GM12891 (cell line): ENCODE measurements at places on chromosomes 1 and 21.
A peak's percentile ranks its signal among the peaks of the same experiment; 100 is the strongest.

- DNase-seq = no peak
These were observed 32.8 kb upstream of the ABCD3 start for GRCh38 chr1:94385308-94385929.

GRCh38 chr1:184610876-184611595, 143.6 kb downstream of the EDEM3 start:
- DNase-seq = no peak

DNA sequence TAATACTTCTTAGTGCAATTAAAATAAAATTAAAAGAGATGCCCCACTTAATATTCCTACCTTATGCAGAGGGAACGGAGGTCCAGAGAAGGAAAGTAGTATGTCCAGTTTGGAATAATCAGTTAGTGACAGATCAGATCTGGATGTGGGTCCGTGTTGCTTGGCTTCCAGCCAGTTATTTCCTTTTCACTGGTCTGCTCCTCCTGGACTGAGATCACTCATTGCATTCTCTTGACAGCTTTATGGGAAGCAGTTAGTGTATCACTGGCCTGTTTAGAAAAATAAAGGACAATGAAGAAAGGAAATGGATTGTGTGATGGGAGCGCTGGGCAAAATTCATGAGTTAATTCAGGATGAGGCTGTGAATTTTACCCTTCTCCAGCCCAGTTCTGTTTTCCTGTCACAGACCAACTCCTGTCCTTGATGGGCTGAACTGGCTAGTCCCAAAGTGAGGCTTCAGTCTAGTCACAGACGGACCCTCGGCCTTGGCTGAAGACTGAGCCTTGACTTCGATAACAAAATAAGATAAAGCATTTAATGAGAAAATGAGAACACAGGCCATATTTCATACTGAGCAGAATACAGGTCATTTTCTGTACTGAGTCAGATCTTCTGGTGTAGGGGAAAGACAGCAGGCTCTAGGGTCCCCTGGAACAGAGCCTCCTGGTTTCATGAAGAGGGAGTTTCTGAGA, 85.2 kb upstream of the TRABD2B start:
- no peak for DNase-seq

- DNase-seq = no peak
These were observed 44.8 kb downstream of the UCHL5 start for GRCh38 chr1:193014400-193014799.

- no peak for DNase-seq
These were observed 11.6 kb downstream of the GNG4 start for GRCh38 chr1:235637756-235638534.

GRCh38 chr1:215895276-215895675, 328.2 kb downstream of the KCTD3 start:
- DNase-seq = no peak

GRCh38 chr1:153970346-153970745, 2.6 kb downstream of the CREB3L4 start:
- DNase-seq = no peak

DNA sequence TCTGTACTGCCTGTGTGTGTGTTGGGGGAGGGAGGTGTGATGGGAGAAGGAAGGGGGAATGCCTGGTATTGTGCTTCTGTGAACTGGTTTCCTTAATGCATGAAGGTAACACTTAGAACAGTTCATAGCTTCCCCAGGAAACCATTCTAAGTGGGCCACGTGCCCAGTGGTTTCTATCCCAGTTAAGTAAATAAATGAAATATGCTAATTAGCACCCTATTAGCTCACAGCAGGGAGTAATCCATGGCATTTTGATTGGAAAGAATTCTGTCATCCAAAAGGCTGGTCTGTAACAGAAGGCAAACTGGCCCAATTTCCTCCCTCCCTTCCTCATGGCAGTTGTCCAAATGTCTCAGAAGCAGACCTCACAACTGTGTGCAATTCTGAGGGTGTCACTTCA, 199.3 kb downstream of the TTLL7 start:
- DNase-seq = no peak

DNA sequence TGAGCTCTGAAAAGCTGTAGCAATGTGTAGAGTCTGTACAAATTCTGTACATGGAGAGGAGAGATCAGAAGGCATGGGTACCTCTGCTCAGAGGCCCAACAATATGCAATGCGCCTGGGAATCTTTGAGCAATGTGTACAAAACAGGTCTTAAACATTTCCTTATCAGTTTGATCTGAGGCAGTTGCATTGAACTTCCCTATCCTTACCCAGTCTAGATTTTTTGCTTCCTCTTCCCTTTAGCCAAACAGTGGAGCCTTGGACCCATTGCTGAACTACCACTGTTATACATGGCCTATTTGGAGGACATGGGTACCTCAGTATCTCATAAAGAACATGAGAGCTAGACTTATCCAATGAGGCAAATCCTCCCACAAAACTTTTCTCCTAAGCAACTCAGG, 12.6 kb upstream of the MNDA start:
- no peak for DNase-seq

GRCh38 chr1:245153552-245154428, 995 bp upstream of the KIF26B start:
- DNase-seq = peak; percentile 19

DNA sequence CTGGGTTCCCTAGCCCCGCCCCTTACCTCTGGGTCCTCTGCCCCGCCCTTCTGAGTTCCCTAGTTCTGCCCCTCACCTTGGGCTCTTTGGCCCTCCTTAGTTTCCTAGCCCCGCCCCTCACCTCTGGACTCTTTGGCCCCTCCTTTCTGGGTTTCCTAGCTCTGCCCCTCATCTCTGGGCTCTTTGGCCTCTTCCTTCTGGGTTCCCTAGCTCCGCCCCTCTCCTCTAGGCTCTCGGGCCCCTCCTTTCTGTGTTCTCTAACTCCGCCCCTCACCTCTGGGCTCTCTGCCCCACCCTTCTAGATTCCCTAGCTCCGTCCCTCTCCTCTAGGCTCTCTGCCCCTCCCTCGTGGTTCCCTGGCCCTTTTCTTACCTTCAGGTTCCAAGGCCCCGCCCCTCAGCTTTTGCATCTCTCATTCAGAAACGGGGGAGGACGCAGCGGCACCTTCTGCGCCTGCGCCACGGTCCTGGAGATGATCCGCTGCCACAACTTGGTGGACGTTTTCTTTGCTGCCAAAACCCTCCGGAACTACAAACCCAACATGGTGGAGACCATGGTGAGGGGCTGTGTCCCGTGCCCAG, 88.5 kb downstream of the PTPRU start:
- no peak for DNase-seq

- no peak for DNase-seq
These were observed 235.9 kb downstream of the FAM72C start for GRCh38 chr1:143735764-143736461.

- DNase-seq = no peak
These were observed 971.0 kb downstream of the AMY1C start for GRCh38 chr1:104720741-104721140.

GRCh38 chr1:58699011-58699762, 675 bp downstream of the MYSM1 start:
- no peak for DNase-seq

DNA sequence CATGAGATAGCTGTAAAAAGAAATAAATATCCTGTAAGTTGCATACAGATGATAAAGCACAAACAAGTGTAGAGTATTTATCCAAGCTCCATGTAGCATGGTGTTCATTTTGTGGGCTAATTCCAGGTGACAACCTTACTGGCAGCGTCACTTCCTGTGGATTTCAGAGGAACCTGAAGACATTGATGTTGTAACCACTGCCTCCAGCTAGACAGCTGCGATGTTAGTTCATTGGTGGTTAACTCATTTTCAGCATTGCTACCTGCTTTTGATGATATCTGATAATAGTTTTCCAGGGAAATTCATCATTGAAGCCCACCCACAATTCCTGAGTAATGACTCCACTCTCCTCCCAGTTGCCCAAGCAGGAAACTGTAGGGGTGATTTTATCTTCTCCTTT, 3.0 kb downstream of the HSD3B1 start:
- no peak for DNase-seq

- DNase-seq = no peak
These were observed 80.5 kb downstream of the C1orf21 start for GRCh38 chr1:184467295-184467694.

GRCh38 chr1:58575551-58576324, 1.3 kb downstream of the TACSTD2 start:
- no peak for DNase-seq

- DNase-seq = no peak
These were observed 25.7 kb upstream of the KCNK1 start for GRCh38 chr1:233587958-233588799.

DNA sequence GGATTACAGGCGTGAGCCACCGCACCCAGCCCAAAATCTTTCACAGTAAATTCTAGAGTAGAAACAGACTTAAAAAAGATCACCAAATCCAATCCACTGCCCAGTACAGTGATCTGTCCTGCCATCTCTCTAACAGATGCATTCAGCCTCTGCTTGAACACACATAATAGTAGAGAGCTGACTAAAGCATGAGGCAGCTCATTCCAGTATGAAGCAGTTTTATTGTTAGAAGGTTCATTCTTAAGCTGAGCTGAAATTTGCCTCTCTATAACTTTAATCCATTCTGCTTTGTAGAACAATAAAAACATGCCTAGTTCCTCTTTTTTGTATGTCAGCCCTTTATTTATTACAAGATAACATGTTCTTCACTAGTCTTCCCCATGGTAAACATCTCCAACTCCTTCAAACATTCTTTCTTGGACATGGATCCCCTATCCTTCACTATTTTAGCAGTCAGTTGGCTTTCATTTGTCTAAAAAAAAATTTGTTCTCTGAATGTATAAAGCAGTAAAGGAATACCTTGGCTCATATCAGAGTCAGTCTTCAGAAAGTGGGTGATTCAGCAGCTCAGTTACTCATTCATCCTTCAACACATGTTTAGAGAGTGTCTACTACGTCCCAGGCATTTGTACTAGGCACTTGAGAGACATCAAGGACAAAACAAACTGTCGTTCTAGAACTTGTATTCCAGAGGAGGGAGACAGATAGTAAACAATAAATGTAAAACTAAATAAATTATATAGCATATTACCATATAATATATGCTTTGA, 10.7 kb upstream of the PTBP2 start:
- DNase-seq = no peak

DNA sequence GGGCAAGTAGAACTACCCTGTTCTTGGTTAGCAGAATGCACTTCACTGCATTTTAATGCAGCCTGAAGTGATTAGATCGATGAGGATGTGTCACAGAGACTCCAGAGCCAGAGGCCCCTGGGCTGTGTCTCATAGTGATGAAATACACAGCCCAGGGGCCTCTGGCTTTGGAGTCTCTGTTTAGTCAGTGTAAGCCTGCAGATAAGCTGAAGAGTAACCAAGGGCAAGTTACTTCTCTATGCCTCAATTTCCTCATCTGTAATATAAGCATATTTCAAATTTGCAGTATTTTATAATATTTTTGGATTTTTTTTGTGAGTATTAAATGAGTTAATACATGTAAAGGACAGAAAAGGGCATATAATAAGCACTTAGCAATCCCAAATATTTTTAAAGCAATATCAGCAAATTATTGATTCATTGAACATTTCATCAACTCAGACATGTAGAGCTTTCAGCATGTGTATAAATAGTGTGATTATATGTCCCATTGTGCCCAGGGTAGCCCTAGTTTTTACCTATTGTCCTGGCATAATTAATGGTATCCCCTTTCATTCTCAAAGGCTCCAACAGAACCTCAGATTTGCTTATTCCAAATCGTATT, 23.6 kb upstream of the APOBEC4 start:
- DNase-seq = no peak
